Cardiac fibroblast (primary cell): ENCODE measurements at places on chromosomes 7 and 10.

GRCh38 chr10:70779511-70780369 is 5.4 kb downstream of the TBATA start:
- DNase-seq, result no peak

DNA sequence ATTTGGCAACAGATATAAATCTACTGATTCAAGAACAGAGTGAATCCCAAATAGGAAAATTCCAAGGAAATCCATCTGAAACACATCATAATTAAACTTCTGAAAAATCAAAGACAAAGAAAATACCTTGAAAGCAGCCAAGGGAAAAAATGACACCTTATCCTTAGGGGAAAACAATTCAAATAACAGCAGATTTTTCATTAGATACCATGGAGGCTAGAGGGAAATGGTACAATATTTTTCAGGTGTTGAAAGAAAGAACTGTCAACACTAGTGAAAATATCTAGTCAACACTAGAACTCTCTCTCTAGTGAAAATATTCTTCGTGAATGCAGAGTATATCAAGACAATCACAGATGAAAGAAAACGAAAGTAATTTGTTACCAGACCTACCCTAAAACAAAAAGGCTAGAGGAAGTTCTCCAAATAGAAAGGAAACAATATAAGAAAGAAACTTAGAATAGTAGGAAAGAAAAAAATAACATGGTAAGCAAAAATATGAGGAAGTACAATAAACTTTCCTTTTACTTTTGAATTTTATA is 5.7 kb upstream of the FAM241B start:
- no peak for DNase-seq

DNA sequence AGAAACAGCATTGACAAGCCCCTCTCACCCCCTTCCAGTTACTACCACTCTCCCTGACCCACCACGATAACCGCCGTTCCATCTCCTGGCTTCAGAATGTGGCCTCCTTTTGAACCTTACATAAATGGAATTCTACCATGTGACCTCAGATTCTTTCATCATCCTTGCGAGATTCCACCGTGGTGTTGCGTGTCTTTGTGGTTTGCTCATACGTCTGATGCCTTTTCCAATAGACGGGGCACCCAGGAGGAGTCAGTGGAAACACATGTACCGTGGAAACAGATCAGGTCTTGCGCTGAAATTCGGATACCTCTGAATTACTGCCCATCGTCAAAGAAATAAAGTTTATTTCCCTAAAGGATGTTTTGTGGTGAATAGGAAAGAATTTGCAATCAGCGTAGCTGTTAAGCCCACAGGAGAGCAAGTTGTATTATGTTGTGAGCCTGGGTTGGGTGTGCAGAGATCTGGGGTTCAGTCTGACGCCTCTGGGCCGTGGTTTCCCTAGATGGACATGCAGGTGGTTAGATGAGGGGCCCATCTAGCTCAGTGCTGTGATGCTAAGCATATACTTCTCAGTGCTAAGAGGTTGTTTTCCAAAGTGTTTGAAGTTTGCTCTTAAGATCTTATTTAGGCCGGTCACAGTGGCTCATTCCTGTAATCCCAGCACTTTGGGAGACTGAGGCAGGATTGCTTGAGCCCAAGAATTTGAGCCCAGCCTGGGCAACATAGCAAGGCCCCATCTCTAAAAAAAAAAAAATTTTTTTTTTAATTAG is 29.1 kb downstream of the GTF2IRD1 start:
- DNase-seq, result peak; percentile 94

DNA sequence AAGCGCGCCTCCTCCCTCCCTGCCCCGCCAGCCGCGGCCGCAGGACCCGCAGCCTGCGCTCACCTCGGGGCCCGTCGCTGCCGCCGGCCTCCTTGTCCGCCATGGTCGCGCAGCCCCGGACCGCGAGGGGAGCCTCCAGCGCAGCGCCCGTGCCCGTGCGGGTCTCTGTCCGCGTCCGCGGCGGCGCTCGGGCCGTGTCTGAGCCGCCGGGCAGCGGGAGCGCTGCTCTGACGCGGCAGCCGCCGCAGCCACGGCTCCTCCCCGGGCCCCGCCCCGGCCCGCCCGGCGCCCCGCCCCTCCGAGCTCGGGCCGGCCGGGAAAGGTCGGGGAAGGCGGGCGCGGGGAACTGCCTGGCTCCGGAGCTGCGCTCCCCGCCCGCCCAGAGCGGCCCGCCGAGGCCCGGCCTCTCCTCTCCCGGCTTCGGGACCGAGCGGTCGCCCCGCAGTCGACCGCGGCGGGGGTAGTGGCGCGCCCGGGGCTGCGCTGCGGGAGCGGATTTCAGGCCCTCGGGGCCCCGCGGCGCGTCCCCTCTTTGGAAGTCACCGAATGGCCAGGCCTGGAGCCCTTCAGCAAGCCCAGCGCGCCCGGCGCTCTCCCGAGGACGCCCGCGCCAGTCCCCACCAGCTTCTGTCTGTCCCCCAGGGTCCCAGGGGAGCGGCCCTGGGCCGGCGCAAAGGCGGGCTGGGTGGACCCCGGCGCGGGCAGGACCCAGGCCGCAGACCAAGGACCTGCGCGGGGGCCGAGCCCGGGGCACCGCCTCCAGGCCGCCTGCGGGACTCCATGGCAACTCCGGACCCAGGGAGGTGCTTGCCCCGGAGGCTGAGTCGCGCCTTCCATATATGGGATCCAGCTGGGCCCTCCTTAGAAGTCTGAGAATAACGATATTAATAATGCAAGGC is at the start of gene HSPA12A:
Gene HSPA12A, minus strand, starts transcription at position 200 of the 899 bp plus-strand sequence. Its CDS starts 97 bp downstream, at position 103.
- DNase-seq, result peak; percentile 82

DNA sequence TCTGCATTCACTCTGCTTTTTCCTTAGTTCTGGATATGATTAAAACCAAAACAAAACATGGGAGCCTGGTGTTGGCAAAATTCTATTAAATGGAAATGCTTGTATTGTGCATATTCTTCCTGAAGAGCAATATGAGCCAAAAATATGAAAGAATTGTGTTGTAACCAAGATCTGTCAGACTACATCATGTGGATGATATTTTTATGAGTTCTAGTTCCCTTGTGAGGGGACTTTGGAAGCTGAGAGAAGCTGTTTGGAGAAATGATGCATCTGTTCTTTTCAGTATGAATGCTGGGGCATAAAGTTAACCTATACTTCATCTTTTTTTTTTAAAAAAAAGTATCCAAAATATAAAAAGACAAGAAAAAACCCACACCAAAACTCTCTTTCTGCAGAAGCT is 782.7 kb downstream of the ANKRD7 start:
- no peak for DNase-seq

GRCh38 chr10:97873569-97873968 is 23.9 kb downstream of the GOLGA7B start:
- DNase-seq, result no peak

DNA sequence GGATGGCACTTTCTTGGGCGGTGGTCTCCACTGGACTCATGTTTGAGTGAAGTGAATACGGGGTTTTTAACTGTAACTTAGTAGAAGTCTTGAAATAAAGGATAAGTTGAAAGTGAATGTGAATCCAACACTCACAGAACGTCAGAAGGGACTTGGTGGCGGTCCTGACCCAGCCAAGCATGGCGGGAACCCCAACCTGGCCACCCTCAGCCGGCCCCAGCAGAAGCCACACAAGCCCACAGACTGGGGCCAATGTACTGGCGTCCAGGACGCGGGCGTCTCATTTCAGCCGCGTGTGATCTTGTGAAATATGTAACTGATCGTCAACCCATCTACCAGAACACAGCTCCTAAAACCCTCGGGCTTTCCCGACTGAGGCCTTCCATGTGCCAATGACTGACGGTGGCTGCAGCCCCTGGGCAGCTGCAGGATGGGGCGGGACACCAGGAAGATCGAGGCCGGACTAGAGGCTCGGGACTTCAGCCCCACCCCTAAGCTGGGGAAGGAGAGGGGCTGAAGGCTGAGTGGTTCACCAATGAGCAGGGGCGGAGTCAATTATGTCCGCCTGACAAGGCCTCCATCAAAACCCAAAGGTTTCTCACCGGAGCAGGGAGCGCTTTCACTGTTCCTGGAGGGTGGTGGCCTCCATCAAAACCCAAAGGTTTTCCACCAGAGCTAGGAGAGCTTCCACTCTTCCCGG is 161.5 kb downstream of the MAD1L1 start:
- DNase-seq, result no peak

DNA sequence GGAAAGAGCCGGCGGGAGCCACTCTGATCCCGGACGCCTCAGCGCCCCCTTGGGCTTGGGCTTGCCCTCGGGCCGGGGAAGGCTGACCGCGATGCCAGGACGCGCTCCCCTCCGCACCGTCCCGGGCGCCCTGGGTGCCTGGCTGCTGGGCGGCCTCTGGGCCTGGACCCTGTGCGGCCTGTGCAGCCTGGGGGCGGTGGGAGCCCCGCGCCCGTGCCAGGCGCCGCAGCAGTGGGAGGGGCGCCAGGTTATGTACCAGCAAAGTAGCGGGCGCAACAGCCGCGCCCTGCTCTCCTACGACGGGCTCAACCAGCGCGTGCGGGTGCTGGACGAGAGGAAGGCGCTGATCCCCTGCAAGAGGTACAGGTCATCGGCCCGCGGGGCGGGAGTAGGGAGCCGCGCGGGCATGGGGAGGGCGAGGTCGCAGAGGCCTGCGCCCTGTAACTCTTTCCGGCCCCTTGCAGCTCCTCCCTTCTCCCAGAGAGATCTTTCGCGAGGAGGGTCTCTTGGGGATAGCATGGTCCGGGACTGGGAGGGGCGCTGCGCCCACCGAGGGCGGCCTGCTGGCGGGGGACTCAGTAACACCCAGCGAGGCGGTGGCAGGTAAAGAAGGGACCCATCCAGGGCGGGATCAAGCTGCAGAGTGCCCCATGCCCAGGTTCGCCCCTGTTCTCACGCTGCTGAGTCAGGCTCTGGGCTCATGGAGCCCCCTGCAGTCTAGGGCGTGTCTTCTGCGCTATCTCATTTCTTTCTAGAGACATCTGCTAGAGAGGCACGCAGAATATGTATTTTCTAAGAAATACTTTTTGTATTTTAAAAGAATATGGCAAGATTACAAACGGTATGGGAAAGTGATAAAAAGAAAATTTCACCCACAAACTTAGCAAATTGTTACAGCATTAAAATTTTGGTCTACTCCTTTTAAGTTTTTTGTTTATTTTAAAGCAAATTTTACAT is 687 bp downstream of the EPDR1 start:
- no peak for DNase-seq

DNA sequence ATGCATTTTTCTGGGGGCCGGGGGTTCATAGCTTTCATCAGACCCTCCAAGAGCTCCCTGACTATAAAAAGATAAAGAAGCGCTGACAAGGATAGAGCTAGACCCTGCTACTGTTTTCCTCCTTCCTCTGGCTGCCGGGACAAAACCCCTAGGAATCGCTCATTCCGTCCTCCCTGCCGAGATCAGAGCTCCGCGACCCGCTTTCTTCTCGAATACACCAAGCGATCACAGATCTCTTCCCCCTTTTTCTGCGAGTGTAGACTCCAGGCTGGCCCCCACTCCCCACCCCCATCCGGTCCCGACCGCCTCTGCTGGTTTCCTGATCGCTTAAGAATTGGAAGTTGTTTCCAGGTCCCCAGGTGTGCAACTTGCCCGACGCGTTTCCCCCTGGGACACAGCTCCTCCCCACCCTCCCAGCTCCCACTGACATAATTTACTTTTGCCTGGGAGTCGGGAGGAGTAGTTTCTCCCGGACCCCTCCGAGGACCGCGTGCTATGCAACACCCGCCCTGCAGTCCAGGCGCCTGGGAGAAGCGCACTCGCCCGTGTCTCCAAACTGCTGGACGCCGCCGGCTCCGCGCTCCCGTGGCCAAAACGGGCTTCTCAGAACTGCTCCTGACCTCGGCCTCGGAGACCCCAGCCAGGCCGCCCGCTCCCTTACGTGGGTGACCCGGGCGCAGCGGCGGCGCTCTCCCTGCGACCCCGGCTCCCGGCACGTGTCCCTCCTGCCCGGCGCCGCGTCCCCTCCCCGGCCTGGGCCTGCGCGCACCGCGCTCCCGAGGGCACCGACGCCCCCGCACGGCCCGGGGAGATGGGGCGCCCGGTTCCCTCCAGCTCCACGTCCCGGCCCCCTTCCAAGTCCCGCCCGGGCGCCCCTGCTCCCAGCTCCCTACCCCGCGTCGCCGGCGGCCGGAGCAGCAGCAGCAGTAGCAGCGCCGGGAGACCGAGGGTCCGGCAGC is 552 bp downstream of the IL15RA start:
- peak; percentile 58 for DNase-seq

- DNase-seq, result no peak
Measured at GRCh38 chr7:27165089-27165995, at the start of gene HOXA9. HOXA9 (minus strand) TSS chr7:27165537; CDS start chr7:27165457, 80 bp downstream.

GRCh38 chr7:110522761-110523200 is 568.1 kb upstream of the LRRN3 start:
- no peak for DNase-seq

DNA sequence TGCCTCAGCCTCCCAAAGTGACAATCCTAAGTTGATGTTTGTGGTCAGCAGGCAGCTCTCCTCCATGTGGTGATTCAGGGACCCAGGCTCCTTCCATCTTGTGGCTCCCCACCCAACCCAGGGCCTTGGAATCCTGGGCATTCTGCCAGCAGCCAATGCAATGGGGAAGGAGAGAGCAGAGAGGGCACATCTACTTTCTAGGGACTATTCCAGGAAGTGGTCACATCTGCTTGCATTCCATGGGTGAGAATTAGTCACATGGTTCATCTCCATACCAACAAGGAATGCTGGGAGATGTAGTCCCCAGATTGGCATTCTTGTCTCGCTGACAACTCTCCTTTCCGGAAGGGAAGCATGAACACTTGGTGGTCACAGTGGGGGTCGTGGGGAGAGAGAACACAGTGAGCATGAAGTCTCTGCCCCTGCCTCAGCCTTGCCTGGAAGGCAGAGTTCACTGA is 9.9 kb upstream of the SRRM3 start:
- peak; percentile 35 for DNase-seq

DNA sequence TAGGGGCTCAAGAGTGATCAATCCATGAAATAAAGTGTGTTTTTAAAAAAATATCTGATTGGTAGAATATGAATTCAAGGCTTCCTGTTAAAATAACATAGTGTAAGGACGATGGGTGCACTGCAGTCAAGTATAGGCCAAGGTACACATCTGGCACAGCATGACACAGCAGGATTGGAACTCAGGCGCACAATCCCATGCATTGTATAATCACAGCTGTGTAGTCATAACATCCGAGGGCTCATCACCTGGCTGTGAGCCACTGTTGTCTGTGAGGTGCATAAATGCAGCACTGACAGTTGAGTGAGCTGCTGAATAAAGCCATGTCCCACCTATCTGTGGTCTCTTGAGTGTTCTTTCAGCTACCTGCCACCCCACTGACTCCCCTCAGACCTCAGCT is 142.3 kb upstream of the HPS1 start:
- peak; percentile 11 for DNase-seq

DNA sequence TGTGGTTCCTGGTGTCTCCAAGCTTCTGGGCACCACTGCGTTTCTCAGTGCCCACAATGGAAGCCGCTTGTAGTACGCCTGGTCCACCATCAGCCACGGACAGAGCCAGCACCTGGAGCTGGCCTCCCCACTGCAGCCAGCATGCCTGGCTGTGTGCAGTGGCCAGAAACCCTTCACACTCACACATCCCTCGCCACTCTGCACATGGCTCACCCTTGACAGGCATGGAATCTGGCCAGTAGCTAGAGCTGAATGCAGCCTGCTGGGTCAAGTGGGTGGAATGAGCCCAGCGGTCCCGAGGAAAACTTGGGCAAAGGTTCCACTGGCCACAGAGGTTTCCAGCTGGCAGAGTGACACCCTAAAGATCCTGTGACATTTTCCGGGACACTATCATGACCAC is 146.0 kb upstream of the ADO start:
- no peak for DNase-seq
